Left renal cortex interstitium (tissue), 4 donors: ENCODE measurements at places on chromosomes 13 and 19. TPM values are rescaled to one million over a fixed set of nuclear protein-coding genes. Genes with fewer than 3 reads are reported as not detected.

Gene TUBA3C
- polyA plus RNA-seq: not detected

Gene ZNF724
- polyA plus RNA-seq: 6.1 TPM

Gene TEX30
- polyA plus RNA-seq: 32.4 TPM

GRCh38 chr19:31149441-31149941 lies 199.7 kb downstream of the TSHZ3 start:
- DNase-seq: no peak

GRCh38 chr13:73321043-73321442 lies 262.2 kb downstream of the KLF5 start:
- DNase-seq: no peak

- DNase-seq: no peak
Observed at GRCh38 chr13:60514891-60515290, 117.9 kb downstream of the TDRD3 start.
